Caco-2 (cell line): ENCODE measurements at places on chromosomes 2 and 18. TPM values are rescaled to one million over a fixed set of nuclear protein-coding genes. Genes with fewer than 3 reads are reported as not detected.

The CPO gene
- total RNA-seq: not detected in 2 replicates

The DOK6 gene
- total RNA-seq: not detected in 2 replicates

The FBXO11 gene
- total RNA-seq: 57.2 and 60.5 TPM in 2 replicates

The EMX1 gene
- 2.6 and 3.6 TPM in 2 replicates for total RNA-seq
